ENCODE measurements at places on chromosomes 6 and 20.
A peak's percentile ranks its signal among the peaks of the same experiment; 100 is the strongest.

- no peak for DNase-seq
Observed at GRCh38 chr6:28634761-28635546, 109.3 kb downstream of the GPX5 start.

DNA sequence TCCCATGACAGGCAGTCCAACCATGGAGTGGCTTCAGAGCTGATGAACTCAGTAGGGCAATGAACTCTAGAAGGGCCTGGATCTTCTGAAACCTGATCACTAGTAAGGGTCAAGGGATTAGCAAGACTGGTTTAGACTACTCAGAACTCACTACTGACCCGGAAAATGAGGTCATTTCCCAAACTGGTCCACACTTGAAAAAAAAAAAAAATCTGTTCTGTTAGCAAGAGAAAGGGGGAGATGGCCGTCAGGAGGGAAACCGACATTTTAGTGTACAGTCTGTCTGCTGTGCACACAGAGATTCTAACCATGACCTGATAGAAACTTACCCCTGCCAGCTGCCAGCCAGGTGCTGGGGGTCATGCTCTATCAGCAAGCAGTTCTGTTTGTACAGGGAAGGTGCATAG is 262.4 kb upstream of the AGPAT4 start:
- DNase-seq, result no peak

- peak; percentile 79 for DNase-seq
Observed at GRCh38 chr20:19205981-19206396, 6.5 kb upstream of the SLC24A3 start.

- no peak for DNase-seq
Observed at GRCh38 chr20:9516234-9516871, 2.0 kb downstream of the LAMP5 start.
